ENCODE measurements at places on chromosomes 7 and 10. TPM values are rescaled to one million over a fixed set of nuclear protein-coding genes. Genes with fewer than 3 reads are reported as not detected.

Gene DENND11
- total RNA-seq: 46.7 TPM

Gene NODAL
- not detected for total RNA-seq

Gene PVRIG
- total RNA-seq: 13.9 TPM

Gene EMX2
- total RNA-seq: 0.10 TPM

Gene ADCY1
- total RNA-seq: under 0.01 TPM

Gene GRID2IP
- 0.21 TPM for total RNA-seq

Gene CRHR2
- not detected for total RNA-seq

Gene ACADSB
- 6.4 TPM for total RNA-seq

Gene OR2A42
- total RNA-seq: 0.10 TPM

Gene NAT16
- not detected for total RNA-seq

Gene SFTPD
- total RNA-seq: not detected

Gene LIPJ
- not detected for total RNA-seq

Gene CPA5
- total RNA-seq: not detected

Gene DNAH11
- total RNA-seq: under 0.01 TPM

Gene SOSTDC1
- not detected for total RNA-seq

Gene SPDYE11
- not detected for total RNA-seq

Gene LOXL4
- 0.10 TPM for total RNA-seq

Gene INMT
- total RNA-seq: 0.52 TPM

Gene FKBP6
- total RNA-seq: not detected

Gene RBP4
- total RNA-seq: not detected

Gene EIF5AL1
- 0.73 TPM for total RNA-seq

Gene SLC35G1
- total RNA-seq: 1.7 TPM
